Retina (tissue), 1 donor: ENCODE measurements at places on chromosomes 6 and 20.

DNA sequence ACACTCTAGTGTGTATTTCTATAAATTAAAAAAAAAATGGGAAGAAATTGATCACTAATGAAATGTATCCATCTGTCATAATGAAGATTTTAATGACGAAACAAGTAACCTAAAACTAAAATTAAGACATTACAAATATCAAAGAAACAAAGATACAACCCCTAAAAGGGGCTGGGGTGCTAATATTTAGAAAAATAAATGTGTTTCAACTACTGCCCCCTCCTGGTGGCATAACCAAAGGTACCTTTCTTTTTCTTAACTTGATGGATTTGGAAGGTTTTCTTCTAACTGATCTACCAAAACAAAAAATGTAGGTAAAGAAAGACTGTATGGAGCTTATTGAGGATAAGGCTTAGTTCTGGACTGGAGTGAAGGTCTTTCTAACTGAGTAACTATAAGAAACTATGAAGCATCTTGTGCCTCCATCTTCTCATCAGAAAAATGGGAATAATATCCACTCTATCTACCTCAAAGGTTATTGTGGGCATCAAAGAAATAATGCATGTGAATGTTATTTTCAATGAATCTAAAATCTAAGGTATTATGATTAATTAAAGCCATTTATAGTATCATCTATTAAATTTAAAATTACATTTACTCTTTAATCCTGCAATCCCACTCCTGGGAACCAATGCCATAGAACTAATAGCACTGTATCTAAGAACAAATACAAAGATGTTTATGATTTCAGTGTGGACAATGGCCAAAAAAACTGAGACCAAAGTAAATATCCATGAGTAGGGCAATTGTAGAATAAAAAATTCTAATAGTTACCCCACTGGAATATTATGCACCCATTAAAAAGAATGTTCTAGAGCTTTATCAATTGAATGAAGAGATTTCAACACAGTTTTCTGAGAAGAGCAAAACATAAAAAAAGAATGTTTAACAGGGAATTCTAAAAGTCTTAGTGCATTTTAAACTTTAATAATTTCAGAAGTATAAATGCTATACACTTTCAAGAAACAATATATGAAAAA, 117.2 kb downstream of the BACH2 start:
- DNase-seq: no peak

GRCh38 chr20:58011106-58011946, 217.1 kb downstream of the ANKRD60 start:
- DNase-seq: no peak

DNA sequence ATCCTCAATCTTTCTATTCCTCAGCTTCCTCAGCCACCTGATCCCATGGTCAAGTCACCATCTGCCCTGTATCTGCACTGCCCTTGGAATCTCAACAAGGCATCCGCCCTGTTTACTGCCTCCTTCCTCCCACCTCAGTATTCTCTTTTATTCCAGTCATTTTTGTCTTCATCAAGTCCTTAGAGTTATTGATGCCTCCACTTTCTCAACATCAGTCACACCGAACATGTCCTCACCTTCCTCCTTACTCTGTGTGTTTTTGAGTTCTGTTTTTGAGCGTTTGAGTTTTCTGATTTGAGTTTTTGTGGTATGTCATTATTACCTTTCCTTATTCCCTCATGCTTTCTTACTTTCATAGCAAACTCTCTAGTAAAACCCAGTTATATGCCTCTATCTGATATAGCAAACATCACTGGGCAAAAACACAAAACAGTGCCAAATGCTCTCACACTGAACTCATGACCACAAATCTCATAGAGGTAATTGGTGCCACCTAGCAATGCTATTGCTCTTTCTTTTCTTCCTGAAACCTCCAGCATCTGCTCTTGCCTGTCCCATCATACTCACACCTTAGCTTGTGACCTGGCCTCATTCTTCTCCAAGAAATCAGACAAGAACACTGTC, 11.8 kb upstream of the GNRH2 start:
- no peak for DNase-seq

DNA sequence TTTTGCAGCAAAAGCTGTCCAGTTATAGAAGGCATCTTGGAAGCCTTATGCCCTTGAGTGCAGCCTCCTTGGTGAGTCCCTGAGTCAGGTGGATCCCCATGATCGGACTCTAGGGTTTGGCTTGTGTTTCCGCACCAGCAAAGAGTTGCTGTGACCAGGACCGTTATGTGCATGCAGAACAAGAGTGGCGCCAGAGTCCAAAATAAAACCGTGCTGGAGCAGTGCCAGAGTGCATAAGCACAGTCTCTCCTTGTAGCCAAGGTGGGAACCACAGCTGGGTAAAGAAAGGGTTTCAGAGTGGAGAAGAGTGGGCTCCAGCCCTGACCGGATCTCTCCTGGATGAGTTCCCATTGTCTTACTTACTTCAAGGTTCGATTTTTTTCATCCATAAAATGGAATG, 58.6 kb downstream of the FOXA2 start:
- no peak for DNase-seq

DNA sequence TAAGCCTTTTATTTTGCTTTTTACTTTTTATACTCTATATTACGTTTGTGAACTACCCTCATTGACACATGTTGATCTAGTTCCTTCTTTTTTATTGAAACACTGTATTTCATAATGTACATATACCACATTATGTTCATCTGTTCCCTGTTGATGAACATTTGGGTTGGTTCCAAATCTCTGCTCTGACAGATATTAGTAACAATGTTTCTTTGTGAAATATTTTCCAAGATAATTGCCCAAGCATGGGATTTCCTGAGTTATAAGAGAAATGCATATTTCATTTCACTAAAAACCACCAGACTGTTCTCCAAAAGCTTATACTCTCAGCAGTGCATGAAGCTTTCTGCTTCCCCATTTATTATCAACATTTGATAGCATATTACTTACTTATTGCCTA, 44.2 kb upstream of the TNFRSF21 start:
- DNase-seq: no peak

DNA sequence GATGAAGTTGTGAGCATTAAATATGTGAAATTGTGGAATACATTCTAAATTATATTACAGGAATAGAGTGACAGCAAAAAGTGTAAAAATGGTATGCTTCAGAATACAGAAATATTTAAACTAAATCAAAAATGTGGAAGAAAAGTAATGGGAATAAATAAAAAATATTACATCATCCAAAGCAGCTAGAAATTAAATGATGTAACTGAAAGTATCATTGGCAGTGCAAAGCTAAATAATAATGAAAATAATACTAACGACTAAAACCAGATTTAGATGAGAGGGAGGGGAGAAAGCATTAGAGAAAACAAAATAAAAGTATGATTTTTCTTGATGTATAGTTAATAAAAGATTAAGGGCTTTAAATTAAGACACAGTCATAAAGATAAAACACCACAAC, 1104.0 kb downstream of the EPHA7 start:
- DNase-seq: no peak

DNA sequence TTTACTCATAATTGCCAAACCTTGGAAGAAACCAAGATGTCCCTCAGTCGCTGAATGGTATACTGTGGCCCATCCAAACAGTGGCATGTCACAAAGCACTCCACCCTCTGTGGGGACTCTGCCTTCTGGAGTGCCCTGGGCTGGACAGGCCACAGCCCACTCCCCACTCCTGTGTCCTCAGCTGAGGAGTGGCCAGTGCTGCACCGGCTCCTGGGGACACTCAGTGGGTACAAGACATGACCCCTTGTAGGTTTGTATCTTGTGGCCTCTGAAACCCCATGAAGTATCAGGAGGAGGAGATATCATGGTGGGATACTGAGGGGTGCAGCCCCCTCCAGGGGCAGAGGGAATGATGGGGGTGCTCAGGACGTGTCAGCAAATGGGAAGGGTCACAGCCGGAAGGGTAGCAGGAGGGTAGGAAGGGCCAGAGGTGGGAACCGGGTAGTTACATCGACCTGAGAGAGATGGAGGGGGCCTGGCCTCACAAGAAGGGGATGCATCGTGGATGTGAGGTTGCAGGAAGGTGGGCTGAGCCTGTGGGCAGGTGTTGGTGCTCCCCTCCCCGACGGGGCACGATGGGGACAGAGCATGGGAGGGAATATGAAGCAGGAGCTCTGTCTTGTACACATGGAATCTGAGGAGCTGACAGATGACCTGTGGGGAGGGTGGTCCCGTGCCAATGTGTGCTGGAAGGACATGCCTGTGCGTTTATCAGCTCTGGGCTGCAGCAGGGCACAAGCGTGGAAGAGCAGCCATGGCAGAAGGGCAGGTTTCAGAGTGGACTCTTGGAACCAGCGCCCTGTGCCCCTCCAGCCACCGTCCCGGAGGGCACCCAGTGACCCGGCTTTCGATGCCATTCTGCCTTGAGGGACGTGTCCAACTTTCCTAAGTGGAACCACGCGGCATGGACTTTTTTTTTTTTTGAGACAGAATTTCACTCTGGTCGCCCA, 11.9 kb upstream of the HELZ2 start:
- no peak for DNase-seq

GRCh38 chr20:38902601-38903000, 23.6 kb upstream of the FAM83D start:
- DNase-seq: no peak

GRCh38 chr20:23159256-23159946, 73.3 kb upstream of the CD93 start:
- DNase-seq: no peak
